ENCODE measurements at places on chromosomes 4 and X. TPM values are rescaled to one million over a fixed set of nuclear protein-coding genes. Genes with fewer than 3 reads are reported as not detected.
A peak's percentile ranks its signal among the peaks of the same experiment; 100 is the strongest.

- no peak for DNase-seq
These were observed 89.3 kb downstream of the MGST2 start for GRCh38 chr4:139754938-139755337.

DNA sequence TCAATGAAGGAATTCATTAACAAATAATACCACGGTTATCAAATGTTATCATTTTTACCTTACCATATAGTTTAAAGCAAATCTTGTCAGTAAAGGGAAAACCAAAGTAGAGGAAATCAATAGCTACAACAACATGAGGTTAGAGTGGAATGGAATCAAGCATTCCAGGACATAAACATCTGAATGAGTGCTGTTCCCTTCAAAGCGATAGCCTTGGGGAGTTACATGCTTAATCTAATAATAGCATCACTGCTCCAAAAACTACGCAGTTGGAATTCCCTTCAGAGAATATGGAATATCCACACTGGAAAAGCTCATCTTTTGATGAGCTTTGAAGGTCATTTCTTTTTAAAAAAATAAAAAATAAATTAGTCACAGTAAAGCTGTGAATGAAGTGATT, 31.2 kb downstream of the PDE5A start:
- no peak for DNase-seq

- peak; percentile 67 for DNase-seq
These were observed 77.2 kb upstream of the BCOR start for GRCh38 chrX:40174854-40175510.

DNA sequence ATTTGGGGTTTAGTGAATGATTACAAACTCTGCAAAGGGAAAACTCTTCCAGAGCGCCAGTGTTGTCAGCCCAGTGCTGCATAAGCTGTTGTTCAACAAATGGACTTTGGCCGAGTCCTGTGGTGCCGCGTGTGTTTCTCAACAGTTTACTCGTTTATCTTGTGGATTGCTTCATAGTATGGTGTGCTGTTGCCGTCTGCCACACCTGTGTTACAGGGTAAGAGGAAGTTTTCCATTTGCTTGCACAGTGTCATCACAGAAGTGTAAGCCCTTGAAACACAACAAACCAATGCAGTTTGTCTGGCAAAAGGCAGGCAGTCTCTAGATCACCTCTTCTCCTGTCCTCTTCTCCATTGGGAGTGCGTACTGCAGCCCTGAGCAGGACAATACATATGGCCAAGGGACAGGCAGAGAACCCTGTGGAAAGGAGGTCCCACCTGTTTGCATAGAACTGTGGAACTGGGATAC, 66.3 kb downstream of the DCUN1D4 start:
- no peak for DNase-seq

Gene MGARP
- total RNA-seq: 0.48 TPM

Gene PLCXD1
- total RNA-seq: 5.1 TPM

Gene OTC
- not detected for total RNA-seq

GRCh38 chrX:85004255-85004654, 578 bp downstream of the APOOL start:
- DNase-seq: no peak

DNA sequence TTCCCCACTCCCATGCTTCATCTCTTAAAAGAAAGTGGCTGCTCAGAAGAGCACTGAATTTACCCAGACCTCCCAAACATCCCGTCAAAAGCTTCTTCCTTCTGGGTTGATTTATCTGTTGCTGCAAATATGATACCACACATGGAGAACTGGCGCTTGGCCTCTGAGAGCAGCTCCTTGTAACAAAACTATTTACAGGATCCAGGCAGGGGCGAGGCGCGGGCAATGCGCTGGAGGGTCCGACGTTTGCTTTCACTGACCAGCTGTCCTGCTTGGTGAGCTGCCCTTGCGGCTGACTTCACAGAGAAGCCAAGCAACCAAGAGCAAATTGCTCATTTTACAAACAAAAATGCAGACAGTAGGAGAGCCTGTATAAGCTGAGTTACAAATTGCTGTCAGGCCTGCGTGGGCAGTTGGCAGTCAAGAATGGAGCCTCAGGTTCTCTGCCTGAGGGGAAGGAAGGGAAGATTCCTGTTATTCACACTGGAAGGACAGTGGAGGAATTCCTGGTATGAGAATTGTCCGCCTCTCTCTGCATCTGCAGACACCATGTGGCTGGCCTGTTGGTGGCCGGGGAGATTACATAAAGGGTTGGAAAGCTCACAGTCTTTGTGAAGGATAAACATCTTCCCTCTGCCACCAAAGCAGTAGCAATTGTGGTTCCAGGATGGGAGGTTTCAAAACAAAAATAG, 192.2 kb upstream of the LEF1 start:
- DNase-seq: no peak

GRCh38 chrX:7170898-7171297, 22.9 kb upstream of the PUDP start:
- no peak for DNase-seq

Gene RNF128
- 0.13 TPM for total RNA-seq

DNA sequence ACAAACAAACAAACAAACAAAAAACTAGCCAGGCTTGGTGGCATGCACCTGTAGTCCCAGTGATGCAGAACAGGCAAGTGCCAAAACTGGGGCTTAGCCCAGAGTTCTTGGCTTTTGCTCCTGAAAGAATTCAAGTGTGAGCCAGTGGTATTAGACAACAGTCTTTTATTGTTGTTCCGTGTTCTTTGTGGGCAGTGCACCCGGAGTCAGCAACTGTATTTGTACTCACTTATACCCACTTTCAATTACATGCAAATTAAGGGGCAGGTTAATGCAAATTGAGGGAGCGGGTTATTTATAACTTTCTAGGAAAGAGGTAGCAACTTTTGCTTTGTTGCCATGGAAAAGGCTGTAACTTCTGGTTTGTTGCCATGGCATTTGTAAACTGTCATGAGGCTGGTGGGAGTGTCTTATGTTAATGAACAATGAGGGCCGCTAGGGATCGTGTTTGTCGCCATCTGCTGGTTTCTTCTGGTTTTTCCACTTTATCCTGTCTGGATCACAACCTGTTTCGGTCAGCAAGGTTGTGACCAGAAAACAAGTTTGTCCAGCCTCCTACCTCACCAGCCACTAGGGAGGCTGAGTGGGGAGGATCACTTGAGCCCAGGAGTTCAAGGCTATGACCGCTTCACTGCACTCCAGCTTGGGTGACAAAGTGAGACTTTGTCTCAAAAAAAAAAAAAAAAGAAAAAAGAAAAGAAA, 88.8 kb upstream of the ESX1 start:
- no peak for DNase-seq

DNA sequence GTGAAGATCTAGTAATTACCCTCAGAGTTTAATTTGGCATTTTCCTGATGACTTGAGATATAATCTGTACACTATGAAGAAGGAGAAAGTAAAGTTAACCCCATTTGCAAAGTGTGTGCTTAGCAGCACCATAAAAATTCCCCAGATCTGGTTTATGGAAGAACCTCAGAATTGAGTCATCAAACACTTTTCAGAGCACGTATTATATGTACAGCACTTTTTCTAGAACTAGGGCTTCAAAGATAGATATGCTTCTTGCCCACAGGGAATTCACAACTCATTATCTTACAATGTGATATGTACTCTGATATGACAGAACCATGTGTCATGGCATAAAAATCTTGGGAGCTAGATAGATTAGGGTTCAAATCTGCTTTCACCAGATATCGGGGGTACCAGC, 150.9 kb downstream of the SLC10A7 start:
- DNase-seq: no peak

DNA sequence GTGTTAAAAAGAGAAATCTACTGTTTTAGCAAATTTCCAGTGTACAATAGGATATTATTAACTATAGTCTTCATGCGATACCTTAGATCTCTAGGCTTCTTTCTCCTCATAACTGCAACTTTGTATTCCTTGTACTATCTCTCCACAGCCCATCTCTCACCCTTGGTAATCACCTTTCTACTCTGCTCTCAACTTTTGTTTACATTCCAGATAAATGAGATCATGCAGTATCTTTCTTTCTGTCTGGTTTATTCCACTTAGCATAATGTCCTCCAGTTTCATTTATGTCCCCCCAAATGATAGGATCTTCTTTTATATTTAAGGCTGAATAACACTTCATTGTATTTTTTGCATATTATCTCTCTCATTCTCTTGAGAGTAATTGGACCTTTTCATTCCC, 165.5 kb downstream of the HS3ST1 start:
- DNase-seq: no peak

Gene ATOH1
- total RNA-seq: not detected

DNA sequence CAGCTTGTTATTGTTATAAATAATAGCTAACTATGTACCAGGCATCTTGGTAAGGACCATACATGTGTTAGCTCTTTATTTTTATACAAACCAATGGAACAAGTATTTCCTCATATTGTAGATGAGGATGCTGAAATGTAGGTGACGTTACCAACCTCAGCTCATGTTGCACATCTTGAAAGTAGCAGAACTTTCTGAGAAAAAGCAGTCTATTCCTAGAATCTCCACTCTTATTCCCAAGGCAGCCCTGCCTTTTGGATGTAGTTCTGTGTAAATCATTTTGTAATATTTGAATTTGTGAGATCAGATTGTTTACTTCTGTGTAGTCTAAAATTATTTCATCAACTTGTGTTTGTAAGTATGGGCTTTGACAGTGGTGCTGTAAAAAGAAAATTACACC, 5.3 kb downstream of the FHDC1 start:
- DNase-seq: no peak

DNA sequence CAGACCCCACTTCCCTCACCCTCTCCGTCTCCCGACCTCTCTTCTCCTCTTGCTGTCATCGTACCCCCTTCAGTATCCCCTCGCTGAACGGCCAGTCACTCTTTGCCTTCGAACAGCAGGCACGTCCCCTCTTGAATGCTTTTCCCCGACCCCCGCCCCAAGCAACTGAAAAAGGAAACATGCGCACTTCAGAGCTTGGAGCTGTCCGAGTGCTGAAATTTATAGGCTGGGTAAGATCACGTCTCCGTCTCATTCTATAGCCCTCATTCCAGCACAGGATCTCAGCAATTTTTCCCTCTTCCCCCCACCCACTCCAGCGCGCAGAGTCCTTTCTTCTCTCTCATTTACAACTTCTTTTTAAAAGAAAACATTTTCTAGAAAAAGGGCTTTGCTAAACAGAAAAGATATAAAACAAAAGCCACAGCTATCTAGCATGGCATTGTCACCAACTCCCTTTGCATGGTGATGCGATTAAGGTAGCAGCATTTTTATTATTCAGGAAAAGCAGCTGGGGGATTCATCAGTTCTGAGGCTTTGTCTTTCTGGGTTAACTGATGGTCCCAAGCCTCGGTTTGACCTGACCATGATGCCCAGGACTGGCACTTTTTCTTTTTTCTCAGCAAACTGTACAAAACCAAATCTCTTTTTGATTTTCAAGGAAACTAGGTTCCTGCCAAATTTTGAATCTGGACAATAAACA, at the start of gene GLRA2:
TSS of gene GLRA2 (plus strand) at position 247 of the 700 bp plus-strand sequence. CDS start 522 bp downstream, outside the sequence.
- DNase-seq: no peak

DNA sequence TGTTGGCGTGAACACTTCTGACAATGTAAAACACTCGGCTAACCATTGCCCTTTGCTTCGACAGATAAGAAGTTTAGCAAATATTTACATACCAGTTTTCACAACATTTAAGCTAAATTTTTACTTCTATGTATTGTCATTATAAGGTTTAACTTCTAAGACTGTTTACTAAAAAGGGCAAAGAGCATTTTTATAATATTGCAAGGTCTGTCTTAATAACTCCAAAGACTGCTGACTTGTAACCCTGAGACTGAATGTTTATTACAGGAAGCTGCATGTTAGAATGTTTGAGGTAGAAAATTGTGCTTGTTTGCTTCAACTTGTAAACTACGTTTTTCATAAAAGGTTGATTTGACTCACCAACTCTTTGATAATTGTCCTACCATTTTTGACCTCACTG, 213.2 kb upstream of the RPS6KA3 start:
- DNase-seq: no peak

Gene CXCR3
- 0.22 TPM for total RNA-seq

- DNase-seq: no peak
These were observed 979 bp downstream of the EFNB1 start for GRCh38 chrX:68829582-68830418.

Gene TLR6
- total RNA-seq: 2.3 TPM

Gene SERTM2
- total RNA-seq: not detected

GRCh38 chr4:73446336-73446938, 10.4 kb downstream of the AFP start:
- no peak for DNase-seq

Gene GLRB
- total RNA-seq: 7.8 TPM

DNA sequence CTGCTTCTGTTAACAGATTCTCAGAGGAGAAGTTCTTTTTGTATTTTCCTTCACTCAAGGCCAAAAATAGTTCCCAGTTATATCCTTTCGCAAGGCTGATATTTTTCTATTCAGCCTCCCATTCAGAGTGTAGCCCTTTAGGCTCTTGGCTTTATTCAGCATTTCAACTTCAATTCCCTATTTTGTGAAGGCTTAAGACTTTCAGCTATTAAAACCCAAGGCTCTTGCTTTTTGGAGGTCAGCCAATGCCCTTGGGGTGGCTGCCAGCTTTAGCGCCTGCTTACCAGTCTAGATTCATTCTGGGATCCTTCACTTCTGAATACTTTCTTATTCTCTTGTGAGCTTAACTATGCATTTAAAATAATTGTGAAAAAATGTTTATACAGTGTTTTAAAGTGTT, 57.3 kb upstream of the ADGRA3 start:
- peak; percentile 81 for DNase-seq

DNA sequence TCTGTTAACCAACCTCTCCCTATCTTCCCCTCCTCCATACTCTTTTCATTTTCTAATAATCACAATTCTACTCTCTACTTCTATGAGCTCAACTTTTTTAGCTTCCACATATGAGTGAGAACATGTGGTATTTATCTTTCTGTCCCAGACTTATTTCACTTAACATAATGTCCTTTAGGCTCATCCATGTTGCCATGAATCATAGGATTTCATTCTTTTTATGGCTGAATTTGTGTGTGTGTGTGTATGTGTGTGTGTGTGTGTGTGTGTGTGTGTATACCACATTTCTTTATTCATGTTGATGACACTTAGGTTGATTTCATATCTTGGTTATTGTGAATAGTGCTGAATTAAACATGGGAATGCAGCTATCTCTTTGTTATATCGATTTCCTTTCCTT, 37.4 kb downstream of the RUFY3 start:
- no peak for DNase-seq

Gene CNKSR2
- 0.51 TPM for total RNA-seq

- DNase-seq: no peak
These were observed 82.3 kb downstream of the FREM3 start for GRCh38 chr4:143617994-143618679.

DNA sequence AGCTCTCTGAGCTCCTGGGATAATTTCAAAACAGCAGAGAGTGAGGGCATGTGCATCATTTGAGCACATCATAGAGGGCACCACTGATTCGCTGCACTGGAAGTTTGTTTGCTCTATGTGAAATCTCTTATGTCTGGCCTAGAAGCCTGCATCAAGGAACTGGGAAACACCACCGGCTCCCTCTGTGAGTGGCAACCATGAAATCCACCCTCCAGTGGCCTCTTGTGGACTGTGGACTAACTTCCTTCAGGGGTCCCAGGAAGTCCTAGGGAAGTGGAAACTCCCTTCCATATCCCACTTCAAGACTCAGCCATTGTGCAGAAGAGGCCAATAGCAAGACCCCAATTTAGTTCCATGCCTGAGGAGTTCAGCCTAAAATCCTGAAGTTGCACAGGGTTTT, 48.0 kb upstream of the IGFBP7 start:
- no peak for DNase-seq

Data from Right ventricle myocardium superior (tissue), 1 donor.